ENCODE measurements at places on chromosomes 2 and 18. TPM values are rescaled to one million over a fixed set of nuclear protein-coding genes. Genes with fewer than 3 reads are reported as not detected.

The POTEC gene
- total RNA-seq = not detected

The UGT1A10 gene
- total RNA-seq = not detected

The LBX2 gene
- 1.9 TPM for total RNA-seq

The MC2R gene
- total RNA-seq = not detected

The SOCS6 gene
- total RNA-seq = 21.4 TPM

The EVX2 gene
- total RNA-seq = not detected

The CCDC141 gene
- 48.1 TPM for total RNA-seq

The PXDN gene
- 198 TPM for total RNA-seq

The CNDP2 gene
- 155 TPM for total RNA-seq

The SERPINB13 gene
- total RNA-seq = not detected

All from lung (tissue), 17 donors.